DND-41 (cell line): ENCODE measurements at places on chromosomes 16 and 17.

- DNase-seq: no peak
Measured at GRCh38 chr17:21345236-21345635, 30.9 kb upstream of the KCNJ12 start.

DNA sequence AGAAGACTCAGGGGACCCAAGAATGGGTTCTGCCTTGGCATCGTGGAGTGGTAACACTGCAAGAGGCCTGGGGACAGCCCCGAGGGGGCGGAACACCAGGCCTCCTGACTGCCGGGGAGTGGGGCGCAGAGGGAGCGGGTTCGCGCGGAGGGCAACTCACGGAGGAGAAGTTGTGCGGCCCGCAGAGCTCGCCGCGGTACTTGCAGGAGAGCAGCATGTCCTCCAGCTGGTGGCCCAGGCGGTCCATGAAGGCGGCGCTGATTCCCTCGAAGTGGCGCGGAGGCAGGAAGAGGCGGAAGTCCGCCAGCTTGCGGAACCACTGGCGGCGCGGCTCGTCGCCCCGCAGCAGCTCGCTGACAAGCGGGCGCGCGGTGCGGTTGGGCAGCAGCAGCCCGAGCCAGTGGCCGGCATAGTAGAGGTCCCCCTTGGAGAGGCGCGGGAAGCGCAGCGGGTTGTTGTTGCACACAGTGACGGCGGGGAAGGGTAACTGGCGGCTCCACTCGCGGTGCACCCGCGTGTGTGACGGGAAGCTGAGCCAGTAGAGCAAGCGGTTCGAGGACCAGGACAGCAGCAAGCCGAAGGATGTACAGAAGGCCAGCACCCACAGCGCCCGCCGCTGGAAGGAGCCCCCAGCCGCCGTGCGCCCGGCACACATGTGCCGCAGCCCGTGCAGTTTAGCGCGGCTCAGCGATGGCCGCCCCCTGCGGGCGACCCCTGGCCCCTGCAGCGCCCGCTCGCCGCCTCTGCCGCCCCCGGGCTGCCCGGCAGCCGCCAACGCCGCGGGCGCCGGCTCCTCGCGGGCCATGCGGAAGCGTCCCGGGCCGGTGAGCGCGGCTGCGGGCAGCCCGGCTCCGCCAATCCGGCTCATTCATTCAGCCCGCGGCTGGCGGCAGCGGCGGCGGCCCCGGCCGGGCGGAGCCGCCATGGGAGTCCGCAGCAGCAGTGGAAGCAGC is 1.6 kb downstream of the ASIC2 start:
- DNase-seq: no peak

- DNase-seq: no peak
Measured at GRCh38 chr16:26709175-26709574, 357.6 kb upstream of the C16orf82 start.

GRCh38 chr17:60535382-60536279 is 9.6 kb upstream of the APPBP2 start:
- DNase-seq: no peak

- no peak for DNase-seq
Measured at GRCh38 chr16:67723151-67723910, 4.2 kb upstream of the GFOD2 start.

DNA sequence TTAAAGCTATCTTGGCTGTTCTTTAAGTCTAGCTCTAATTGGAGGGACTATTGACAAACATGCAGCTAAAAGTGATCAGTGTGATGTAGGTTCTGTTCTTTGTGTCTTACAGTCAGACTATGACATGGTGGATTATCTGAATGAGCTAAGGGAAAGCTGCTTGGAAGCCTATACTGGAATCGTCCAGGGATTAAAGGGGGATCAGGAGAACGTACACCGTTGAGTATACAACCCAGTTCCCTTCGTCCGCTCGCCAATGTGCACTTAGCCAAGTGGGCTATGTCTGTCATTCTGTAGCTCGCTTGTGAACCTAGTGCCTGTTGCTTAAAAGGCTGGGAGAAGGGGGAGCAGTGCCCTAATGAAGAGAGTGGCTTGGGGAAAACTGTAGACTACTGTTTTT is 15.8 kb upstream of the TBKBP1 start:
- no peak for DNase-seq

DNA sequence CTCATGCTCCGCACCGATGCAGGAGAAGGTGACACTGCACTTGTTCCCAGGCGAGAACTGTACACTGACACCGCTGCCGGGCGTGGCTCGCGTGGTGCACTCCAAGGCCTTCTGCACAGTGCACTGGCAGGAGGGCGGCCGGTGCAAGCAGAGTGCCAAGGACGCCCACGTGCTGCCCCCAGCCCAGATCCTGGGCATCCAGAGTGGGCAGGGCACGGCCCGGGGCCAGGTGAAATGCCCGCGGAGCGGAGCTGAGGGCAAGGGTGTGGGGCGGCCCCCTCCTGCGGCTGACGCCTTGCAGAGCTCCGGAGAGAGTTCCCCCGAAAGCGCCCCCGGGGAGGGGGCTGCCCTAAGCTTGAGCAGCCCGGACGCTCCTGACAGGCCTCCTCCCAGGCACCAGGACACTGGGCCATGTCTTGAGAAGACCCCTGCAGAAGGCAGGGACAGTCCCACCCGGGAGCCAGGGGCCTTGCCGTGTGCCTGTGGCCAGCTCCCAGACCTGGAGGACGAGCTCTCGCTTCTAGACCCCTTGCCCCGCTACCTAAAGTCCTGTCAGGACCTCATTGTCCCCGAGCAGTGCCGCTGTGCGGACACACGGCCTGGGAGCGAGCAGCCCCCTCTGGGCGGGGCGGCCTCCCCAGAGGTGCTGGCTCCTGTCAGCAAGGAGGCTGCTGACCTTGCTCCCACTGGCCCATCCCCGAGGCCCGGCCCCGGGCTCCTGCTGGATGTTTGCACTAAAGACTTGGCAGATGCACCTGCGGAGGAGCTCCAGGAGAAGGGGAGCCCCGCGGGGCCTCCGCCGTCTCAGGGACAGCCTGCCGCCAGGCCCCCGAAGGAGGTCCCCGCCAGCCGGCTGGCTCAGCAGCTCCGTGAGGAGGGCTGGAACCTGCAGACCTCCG is 21.9 kb upstream of the JPT2 start:
- DNase-seq: no peak

GRCh38 chr17:78040440-78041385 is 82.2 kb downstream of the TNRC6C start:
- DNase-seq: no peak

GRCh38 chr16:5010576-5011329 is 23.0 kb downstream of the NAGPA start:
- DNase-seq: no peak

DNA sequence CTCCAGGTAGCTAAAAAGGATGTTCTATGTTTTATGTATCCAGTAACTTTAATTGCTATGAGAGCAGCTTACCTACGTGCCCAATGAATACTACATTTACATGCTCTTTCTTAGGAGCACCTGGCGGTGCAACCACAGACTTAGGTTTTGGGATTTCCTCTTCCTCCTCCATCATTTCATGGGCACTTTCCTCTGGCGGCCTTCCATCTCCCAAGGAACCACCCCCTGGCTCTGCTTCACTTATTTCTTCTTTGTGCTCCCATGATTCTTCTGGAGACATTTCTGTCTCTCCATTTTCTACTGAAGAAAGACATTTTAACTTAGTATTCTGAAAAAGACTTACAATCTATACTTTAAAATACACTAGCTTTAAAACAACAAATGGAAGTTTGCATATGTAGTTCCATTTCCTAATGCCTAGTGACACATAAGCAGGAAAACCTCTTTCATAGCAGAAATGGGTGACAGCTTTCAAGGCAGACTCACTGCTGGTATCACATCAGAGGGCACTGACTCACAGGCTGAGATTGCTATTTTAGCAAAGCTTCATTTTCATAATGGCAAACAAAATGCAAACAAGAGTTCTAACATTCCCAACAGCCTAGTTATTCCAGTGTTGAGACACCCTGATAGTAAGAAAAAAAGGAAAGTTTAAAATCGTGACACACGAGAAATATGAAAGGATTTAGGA is 19.1 kb downstream of the GSPT1 start:
- no peak for DNase-seq

DNA sequence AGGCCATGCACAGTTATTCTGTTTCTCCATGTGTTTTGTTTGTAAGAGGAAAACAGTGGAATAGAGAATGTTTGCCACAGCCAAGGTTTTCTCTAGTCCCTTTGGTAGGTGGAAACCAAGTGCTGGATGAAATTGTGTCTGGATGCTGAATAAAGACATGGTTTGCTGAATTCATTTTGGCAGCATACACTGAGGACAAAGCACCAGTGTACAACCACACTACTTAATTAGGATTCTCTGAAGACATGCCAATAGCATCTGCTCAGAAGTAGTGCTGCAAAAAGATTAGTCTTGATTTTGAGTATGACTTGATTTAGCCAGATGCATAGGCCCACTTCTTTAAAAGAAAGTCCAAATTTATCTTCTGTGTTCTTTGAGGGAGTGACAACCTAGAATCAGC is 230.5 kb upstream of the CACNG5 start:
- DNase-seq: no peak

DNA sequence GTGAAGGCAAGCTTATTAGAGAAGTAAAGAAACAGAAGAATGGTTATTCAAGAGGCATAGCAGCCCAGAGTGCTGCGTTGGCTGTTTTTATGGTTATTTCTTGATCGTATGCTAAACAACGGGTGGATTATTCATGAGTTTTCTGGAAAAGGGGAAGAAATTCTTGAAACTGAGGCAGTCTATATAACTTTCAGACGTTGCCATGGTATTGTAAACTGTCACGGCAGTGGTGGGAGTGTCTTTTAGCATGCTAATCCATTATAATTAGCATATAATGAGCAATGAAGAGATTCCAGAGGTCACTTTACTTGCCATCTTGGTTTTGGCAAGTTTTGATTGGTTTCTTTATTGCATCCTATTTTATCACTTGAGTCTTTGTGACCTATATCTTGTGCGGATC is 17.4 kb upstream of the MILR1 start:
- no peak for DNase-seq

GRCh38 chr16:65781363-65781762 is 585.1 kb upstream of the CDH5 start:
- no peak for DNase-seq

DNA sequence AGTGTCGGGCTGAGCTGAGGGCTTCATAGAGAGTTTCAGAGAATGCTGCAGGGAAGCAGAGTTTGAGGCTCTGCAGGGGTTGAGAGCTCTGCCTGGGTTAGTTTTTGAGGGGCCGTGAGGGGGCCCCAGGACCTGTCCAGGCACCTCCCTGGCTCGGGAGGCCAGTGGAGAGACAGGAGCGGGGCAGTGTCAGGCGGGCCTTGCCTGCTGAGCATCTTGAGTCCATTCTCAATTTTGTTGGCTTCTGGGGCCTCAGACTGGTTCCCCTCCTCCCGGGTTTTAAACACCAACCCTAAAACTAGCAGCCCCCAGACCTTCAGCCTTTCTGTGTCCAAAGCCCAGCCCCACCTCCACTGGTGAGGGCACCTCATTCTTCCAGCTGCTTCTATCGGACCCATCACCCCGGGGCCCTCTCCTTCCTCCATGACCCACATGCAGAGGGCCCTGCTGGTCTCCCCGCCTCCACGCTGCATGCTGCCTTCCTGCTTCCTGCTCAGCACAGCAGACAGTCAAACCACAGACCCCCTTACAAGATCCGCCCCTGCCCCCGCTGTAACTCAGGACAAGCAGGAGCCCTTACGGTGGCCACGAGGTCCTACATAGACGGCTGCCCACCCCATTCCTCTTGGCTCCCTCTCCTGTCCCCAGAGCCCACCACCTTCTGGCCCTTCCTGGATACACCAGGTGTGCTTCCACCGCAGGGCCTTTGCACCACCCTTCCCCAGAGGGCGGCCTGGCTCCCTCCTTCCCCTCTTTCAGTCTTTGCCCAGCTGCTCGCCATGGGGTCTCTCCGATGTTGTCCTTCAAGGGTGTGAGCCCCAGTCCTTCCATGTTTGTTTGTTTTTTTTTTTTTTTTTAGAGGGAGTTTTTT is 3.8 kb downstream of the RNF213 start:
- DNase-seq: peak; percentile 88

GRCh38 chr17:82287868-82288801 is 14.6 kb upstream of the CSNK1D start:
- no peak for DNase-seq

DNA sequence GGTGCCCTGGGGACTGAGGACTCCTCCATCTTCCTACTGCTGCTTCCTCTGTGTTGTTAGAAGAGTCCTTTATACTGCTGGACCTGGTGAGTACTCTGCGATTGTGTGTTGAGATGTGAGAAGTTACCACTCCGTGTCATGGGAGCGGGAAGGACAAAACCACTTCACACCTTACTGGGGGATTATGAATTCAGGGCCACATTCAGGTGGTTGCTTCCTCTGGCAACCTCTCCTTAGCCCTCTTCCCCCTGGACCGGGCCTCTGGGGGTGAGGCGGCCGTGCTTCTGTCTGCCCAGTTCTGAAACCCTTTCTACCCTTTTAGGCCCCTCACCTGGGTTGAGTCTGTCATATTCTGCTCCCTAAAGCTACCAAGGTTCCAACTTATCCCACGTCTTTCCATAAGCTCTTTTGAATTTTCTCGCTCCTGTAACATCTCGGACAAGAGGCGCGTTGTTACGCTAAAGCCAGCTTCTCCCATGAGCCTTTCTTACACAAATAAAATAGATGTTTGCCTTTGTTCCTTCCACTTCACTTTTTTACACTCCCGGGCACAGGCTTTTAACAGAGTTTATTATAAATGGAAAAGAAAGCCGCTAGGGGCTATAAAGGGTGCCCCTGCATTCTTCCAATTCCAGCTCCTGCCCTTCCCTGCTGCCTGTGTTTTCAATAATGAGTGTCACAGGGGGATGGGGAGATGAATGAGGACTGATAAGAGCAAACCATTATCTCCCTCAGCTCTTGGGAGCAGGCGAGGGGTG is 20.7 kb upstream of the CDH13 start:
- DNase-seq: no peak

- DNase-seq: no peak
Measured at GRCh38 chr17:27319541-27320221, 25.8 kb downstream of the WSB1 start.

DNA sequence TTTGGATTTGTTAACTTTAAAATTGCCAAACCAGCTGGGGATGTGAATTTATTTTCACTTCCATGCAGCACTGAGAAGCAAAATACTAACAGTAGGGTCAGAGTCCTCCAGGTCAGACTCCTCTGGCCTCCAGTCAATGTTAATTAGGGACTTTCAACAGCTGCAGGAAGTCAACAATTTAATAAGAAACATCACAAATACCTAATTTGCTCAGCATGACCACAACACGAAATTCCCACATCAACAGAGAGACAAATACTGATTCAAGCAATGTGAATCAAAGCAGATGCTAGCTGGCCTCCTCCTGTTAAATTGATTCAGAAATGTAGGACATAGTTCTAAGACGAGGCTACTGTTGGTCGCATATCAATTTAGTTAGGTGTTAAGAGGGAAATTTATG is 111.7 kb downstream of the ABCA8 start:
- no peak for DNase-seq

- DNase-seq: no peak
Measured at GRCh38 chr16:30429418-30429677, 482 bp downstream of the DCTPP1 start.
